ENCODE measurements at places on chromosomes 6 and 20. TPM values are rescaled to one million over a fixed set of nuclear protein-coding genes. Genes with fewer than 3 reads are reported as not detected.

Gene ISM1
- 5.3 TPM for total RNA-seq

DNA sequence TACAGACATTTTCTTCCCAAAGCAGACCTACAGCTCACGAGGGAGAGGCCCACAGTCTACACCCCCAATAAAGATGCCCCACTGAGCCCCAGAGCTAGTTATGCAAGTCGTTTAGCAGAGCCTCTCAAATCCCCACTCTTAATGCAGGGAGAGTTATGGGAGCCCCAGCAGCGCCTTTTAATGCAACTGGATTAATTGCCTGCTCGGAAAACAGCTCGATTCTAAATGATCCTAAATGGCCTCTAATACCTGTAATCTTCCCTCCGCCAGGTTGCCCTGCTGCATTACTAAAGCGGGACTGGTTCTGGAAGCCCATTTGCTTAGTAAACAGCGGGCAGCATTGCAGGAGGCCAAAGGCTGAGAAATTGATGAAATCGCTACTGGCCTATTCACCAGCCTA, 656.9 kb downstream of the PTPRT start:
- no peak for DNase-seq

GRCh38 chr6:75855052-75855451, 106.0 kb downstream of the MYO6 start:
- DNase-seq = peak; percentile 65

DNA sequence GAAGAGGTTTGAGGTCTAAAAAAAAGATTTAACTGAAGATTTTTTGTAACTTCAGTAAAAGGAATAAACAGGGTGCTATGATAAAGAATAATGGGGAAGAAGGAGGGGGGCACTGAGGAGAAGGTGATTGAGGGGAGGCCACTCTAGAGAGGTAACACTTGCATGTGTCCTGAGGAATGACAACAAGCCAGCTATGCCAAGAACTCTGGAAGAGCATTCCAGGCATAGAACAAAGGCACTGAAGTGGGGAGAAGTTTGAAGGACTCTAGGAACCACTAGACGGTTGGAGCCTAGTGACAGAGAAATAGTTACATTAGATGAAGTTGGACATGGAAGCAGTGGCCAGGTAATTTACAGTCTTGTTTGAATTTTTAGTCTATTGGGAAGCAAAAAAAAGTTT, 10.8 kb upstream of the SF3B5 start:
- no peak for DNase-seq

- DNase-seq = no peak
Measured at GRCh38 chr20:46375771-46376170, 30.6 kb downstream of the ELMO2 start.

DNA sequence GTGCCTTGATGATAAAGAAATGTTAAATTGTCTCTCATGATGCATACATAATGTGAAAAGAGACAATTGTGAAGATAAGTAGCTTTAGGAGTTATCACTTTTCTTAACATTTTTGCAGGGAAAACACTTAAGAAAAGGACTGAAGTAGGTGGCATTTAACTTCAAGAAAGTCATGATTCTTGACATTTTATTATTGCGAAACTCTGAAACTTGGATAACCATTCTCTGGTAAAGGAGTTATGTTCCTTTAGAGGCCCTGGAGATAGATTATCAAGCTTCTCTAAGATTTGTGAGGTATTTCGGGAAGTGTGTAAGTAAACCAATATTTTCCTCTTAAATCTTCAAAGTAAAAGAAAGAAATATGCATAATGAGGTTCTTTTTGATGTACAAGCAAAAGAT, 38.5 kb downstream of the HTR1B start:
- DNase-seq = no peak

- DNase-seq = peak; percentile 72
Measured at GRCh38 chr6:83057705-83058321, 7.8 kb downstream of the UBE3D start.

- no peak for DNase-seq
Measured at GRCh38 chr6:100338090-100338489, 126.6 kb downstream of the SIM1 start.

DNA sequence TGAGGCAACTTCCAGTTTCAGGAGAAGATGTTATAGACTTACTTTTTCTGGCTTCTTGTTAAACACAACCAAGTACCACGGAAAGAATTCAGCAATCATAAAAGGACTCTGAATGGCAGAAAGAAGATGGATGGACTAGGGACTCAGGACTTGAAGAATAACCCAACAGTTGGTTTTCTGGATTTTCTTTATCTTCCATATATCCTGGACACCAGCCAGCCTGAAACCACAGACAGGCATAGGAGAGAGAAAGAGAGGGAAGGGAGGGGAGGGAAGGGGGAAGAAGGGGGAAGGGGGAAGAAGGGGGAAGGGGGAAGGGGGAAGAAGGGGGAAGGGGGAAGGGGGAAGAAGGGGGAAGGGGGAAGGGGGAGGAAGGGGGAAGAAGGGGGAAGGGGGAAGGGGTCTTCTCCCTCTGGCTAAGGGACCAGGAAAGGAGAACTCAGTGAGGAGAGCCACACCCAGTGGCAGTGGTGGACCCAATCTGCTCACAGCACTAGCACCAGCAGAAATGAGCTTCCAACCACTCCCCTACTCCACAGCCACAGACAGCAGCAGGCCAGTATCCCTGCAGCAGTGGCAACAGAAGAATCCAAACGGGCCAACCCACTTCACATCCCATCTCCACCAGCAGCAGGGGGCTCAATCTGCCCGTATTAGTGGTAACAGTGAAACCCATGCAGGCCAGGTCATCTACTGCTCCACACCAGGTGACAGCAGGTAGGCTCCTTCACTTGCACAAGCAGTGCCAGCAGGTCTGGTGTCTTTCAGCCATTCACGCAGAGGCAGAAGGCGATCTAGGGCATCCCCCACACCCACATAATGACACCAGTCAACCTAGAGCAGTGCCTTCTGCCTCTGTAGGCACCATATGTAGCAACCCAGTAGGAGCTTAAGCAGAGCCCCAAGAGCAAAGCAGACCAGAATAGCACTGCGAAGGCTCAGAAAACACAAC, 78.6 kb downstream of the TRMT6 start:
- DNase-seq = no peak

DNA sequence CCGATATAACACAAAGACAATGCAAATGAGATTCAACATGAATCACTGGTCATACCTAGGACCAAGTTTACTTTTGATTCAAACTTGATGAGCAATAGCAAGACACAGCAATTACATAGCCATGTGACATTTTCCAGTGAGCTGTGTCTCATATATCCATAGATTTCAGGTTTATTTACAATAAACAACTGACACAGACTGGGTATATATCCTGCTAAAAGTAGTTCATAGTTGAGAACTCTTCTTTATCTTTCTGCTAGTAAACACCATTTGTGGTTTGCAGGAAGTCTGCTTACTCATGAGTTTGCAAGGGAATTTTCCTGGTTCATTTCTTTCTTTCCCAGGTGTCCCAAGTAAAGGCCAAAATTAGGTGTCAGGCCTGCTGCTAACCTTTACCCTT, 343.4 kb downstream of the KIF16B start:
- DNase-seq = no peak

- DNase-seq = no peak
Measured at GRCh38 chr20:45087814-45088213, 13.1 kb downstream of the KCNS1 start.

DNA sequence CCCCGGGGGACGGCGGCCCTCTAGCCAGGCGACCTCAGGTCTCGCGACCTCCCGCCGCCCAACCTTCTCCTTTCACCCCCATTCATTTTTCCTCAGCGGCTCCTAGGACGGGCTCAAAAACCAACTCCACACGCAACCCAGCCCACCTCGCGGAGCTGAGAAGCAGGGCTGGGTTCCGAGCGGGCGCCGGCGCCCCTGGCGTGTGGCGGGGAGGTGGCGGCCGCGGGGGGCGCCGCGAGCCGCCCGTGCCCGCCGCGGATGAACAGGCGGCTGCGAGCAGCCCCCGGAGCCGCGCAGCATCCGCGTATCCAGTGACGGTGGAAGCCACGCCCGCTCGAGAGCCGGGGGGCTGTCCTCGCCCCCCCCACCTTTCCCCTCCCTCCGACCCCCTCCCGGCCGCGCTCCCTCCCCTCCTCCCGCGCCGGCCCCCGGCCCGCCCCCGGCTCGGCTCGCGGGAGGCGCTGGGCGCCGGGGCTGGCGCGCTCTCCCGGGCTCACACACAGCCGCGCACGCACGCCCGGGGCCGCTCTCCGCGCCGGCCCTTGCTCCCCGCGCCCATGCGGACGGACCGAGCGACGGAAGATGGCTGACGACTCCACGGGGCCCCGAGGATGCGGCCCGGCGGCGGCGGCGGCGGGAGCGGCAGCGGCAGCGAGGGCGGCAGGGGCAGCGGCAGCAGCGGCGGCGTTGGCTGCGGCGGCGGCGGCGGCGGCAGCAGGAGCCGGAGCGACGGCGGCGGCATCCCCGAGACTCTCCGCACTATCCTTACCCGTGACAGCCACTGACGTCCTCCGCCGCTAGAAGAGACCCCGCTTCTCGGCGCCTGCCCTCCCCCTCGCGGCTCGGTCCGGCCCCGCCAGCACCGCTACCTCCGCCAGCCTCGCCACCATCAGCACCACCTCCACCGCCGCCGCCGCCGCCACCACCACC, at the start of gene SOBP:
Gene SOBP, plus strand, starts transcription at position 482 of the 930 bp plus-strand sequence. CDS start 500 bp downstream, outside the sequence.
- DNase-seq = peak; percentile 78

DNA sequence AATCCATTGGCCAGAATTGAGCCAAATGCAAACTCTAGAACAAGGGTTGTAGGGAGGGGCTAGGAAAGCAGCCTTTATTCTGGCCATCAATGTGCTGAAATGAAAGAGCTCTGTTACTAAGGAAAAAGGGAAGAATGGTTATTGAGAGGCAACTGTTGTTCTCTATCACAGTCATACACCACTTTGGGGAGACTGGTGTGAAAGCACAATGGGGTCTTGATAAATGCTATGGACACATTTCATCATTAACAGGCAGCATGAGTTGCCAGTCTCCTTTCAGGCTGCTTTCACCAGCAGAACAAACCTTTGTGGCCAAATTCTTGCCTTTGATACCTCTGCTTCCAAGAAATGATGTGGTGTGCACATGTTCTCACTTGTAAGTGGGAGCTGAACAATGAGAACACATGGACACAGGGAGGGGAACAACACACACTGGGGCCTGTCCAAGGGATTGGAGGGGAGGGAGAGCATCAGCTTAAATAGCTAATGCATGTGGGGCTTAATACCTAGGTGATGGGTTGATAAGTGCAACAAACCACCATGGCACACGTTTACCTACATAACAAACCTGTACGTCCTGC, 86.2 kb downstream of the CDS2 start:
- no peak for DNase-seq

Data from activated CD4-positive, alpha-beta T cell treated with anti-CD3 and anti-CD28 coated beads, Interleukin-2, amount 10 ng/mL, durations not matched to agents 24 days and 14 days (primary cell).